ENCODE measurements at places on chromosomes 12 and 14.

GRCh38 chr14:21721504-21721903, 47.9 kb upstream of the OR4E1 start:
- DNase-seq, result no peak

- no peak for DNase-seq
These were observed 1073.6 kb downstream of the BCL11B start for GRCh38 chr14:98198385-98198784.

GRCh38 chr12:15788233-15789219, 662 bp downstream of the EPS8 start:
- peak; percentile 28 for DNase-seq

- peak; percentile 88 for DNase-seq
These were observed 89.0 kb downstream of the SCARB1 start for GRCh38 chr12:124774462-124775167.

DNA sequence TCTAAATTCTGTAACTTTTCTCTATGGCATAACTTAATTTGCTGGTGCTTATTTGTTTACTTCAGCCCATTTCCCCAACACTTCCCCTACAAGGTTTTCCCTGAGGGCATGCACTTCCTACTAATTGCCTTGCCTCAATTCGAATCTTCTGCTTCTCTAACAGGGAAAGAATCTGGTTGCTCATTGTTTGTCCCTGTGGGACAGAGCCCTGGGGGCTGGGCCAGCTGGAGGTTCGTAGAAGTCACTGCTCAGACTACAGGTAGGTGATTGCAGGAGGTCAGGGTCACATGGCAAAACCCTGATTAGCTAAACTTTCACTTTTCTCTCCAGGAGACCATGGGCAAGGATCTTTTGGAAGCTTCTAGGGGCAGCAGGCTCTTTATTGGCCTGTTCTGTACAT, 72.0 kb downstream of the ZFC3H1 start:
- DNase-seq, result no peak

Data from suppressor macrophage (primary cell).